Esophagus muscularis mucosa (tissue), 4 donors: ENCODE measurements at places on chromosomes 2 and 18. TPM values are rescaled to one million over a fixed set of nuclear protein-coding genes. Genes with fewer than 3 reads are reported as not detected.

SPDYA gene
- total RNA-seq, result 0.58 TPM

DNA sequence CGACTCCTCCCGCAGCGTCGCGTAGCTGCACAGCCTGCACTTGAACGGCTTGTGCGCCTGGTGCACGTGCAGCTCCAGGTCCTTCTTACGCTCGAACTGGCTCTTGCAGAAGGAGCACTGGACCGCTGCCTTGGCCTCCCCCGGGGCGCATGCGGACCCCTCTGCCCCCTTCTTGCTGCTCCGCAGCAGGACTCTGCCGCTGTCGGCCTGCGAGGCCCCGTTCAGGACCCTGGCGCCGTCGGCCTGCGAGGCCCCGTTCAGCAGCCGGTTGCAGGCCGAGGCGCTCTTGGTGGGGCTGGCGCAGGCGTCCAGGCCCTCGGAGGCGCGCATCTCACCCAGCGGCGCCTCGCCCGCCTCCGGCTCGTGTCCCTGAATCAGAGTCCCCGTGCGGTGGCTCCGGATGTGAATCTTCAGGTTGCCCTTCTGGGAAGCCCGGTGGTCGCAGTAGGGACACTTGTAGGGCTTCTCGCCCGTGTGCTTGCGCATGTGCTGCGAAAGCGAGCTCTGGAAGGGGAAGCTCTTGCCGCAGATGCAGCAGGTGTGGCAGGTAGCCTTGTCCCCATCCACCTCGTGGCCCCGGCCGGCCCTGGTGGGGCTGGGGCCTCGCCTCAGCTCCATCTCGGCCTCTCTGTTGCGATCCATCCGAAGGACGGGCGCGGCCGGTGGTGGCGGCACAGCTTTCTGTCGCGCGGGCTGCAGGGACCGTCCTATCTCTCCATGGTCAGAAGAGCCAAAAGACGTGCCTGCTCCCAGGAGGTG, 52.5 kb downstream of the ZNF516 start:
- no peak overlapping the region for H3K27ac ChIP-seq
- H3K27me3 ChIP-seq, result no peaks in the 10 kb centered on the region
- DNase-seq, result no peak
- H3K4me3 ChIP-seq, result no peak overlapping the region
- peaks cover 34% of the 10 kb centered on the region for H3K36me3 ChIP-seq
- peaks cover 27% of the 10 kb centered on the region for H3K4me1 ChIP-seq

DNA sequence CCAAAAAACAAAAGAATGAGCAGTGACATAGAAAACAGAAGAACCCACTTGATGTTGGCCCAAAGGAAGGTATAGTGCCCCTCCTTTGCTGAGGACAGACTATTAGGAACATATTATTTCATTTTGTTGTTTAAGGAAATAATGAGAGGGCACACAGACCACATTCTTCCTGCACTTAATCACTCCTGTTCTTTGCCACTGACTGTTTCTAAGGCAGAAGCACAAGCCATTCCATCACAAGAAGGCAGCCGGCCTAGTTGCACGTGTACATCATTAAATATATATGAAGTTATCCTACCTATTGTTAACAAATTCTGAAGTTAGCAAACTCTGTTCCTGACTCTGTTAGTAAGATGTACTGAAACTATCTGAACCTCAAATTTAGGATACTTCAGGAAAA, 110.0 kb downstream of the LNPK start:
- no peaks in the 10 kb centered on the region for H3K36me3 ChIP-seq
- no peak overlapping the region for H3K4me3 ChIP-seq
- DNase-seq, result no peak
- H3K27me3 ChIP-seq, result no peaks in the 10 kb centered on the region

DNA sequence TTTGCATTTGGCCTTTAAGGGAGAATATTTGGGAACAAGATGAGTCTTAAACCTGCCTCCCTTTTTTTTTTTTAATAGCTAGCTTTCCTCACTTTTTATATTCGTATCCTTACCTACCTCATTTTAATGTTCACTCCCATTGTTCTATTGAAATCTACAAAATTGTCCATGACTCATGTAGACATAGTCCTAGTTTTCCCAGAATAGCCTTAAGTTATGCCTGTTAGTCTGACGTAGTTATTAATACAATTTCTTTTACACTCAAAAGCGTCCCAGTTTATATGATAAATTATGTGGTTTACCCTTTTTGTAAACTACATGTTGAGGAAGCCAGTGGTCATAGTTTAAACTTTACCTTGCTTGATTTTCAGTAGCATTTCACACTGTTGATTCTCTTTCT, 73.4 kb downstream of the UBR3 start:
- H3K36me3 ChIP-seq, result peaks cover 49% of the 10 kb centered on the region
- no peak for DNase-seq
- no peak overlapping the region for H3K27ac ChIP-seq
- no peak overlapping the region for H3K4me3 ChIP-seq
- no peaks in the 10 kb centered on the region for H3K27me3 ChIP-seq

DNA sequence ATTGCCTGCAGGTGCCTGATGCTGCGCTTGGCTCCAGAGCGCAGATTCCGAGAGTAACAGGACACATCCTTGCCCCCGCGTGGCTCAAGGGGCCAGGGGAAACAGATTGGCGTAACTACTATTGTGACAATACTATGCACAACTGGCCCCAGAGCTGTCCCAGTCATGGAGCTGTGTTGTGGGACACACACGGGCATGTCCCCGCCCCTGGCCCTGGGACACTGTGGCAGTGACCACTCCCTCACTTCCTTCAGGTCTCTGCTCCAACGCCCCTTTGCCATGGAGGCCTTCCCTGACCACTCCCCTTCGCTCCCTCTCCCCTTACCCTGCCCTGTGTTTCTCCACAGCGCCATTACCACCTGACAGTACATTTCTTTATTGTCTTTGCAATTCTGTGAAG, 132.1 kb downstream of the SMAD2 start:
- no peaks in the 10 kb centered on the region for H3K27me3 ChIP-seq
- H3K4me3 ChIP-seq, result no peak overlapping the region
- H3K36me3 ChIP-seq, result no peaks in the 10 kb centered on the region
- peaks cover 10% of the 10 kb centered on the region for H3K4me1 ChIP-seq
- H3K27ac ChIP-seq, result no peak overlapping the region

GRCh38 chr2:96602330-96602823, 35.7 kb downstream of the KANSL3 start:
- H3K36me3 ChIP-seq, result peaks cover 99% of the 10 kb centered on the region
- no peaks in the 10 kb centered on the region for H3K27me3 ChIP-seq
- H3K4me3 ChIP-seq, result no peak overlapping the region
- H3K27ac ChIP-seq, result no peak overlapping the region
- peaks cover 14% of the 10 kb centered on the region for H3K4me1 ChIP-seq
- DNase-seq, result no peak

DNA sequence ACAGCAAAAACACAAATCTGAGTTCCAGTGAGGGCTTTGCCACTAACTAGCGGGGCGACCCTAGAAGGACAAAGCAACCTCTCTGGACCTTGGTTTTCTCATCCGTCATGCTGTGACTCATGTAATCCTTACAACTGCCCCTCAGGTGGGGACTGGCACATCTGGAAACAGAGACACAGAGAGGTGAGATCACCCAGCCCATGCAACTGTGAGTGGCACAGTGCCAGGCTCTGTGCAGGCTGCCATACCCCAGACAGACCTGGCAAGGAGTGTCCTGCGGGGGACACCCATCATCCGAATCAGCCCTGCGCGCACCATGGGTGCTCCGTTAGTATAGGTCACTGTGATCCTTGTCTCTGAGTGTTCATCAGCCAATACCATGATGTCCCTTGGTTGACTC, 198.3 kb downstream of the SMAD7 start:
- H3K4me3 ChIP-seq, result no peak overlapping the region
- H3K36me3 ChIP-seq, result no peaks in the 10 kb centered on the region
- H3K27me3 ChIP-seq, result no peaks in the 10 kb centered on the region
- H3K27ac ChIP-seq, result peak overlapping the region; percentile 74
- DNase-seq, result no peak
- H3K4me1 ChIP-seq, result peaks cover 53% of the 10 kb centered on the region

PDE1A gene
- total RNA-seq, result 10.5 TPM

GRCh38 chr2:150374492-150374891, 113.0 kb downstream of the RND3 start:
- H3K36me3 ChIP-seq, result no peaks in the 10 kb centered on the region
- H3K4me1 ChIP-seq, result no peaks in the 10 kb centered on the region
- no peak overlapping the region for H3K4me3 ChIP-seq
- H3K27ac ChIP-seq, result no peak overlapping the region

DNA sequence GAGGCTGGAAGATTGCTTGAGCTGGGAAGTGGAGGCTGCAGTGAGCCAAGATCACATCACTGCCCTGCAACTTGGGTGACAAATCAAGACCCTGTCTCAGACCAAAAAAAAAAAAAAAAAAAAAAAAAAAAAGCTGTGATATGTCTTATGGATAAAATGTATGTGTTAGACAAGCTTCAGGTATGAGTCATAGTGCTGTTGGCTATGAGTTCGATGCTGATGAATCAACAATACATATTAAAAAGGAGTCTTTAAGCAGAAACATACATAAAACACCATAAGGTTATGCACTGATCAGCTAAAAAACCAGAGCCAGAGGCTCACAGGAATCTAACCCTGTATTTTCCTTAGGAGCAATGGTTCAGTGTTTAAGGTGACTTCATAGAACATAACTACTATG, 332.3 kb downstream of the NCKAP5 start:
- peaks cover 6% of the 10 kb centered on the region for H3K4me1 ChIP-seq
- no peak for DNase-seq
- H3K27me3 ChIP-seq, result no peaks in the 10 kb centered on the region
- H3K27ac ChIP-seq, result no peak overlapping the region
- H3K36me3 ChIP-seq, result no peaks in the 10 kb centered on the region
- H3K4me3 ChIP-seq, result no peak overlapping the region

DNA sequence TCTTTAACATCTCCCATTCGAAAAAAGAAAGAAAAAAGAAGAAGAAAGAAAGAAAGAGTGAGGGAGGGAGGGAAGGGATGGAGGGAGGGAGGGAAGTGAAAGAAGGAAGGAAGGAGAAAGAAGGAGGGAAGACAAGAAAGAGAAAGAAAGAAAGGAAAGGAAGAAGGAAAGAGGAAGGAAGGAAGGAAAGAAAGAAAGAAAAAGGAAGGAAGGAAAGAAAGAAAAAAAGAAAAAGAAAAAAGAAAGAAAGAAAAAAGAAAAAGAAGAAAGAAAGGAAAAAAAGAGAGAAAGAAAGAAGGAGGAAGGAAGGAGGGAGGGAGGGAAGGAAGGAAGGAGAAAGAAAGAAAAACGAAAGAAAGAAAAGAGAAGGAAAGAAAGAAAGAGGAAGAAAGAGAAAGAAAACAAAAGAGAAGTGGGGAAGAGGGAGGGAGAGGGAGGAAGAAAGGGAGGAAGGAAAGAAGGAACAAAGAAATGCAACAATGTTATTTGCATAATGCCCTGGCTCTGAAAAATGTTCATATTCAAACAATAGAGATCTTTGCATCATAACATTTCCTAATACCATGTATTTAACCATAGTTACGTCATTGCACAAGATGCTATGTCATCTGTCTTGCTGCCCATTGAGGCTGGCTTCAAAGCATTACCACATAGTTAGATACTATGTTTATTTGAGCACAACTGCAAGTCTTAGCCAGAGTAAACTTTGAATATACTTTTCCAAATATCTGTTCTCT, 550.6 kb downstream of the DSC3 start:
- no peak overlapping the region for H3K27ac ChIP-seq
- H3K36me3 ChIP-seq, result no peaks in the 10 kb centered on the region
- no peak overlapping the region for H3K4me3 ChIP-seq
- no peaks in the 10 kb centered on the region for H3K4me1 ChIP-seq
- DNase-seq, result no peak

DNA sequence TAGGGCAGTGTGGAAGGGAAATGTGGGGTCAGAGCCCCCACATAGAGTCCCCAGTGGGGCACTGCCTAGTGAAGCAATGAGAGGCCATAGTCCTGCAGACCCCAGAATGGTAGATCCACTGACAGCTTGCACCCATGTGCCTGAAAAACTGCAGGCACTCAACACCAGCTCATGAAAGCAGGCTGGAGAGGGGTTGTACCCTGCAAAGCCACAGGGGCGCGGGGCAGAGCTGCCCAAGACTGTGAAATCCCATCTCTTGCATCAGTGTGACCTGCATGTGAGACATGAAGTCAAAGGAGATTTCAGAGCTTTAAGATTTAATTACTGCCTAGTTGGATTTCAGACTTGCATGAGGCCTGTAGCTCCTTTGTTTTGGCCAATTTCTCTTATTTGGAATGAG, 224.0 kb downstream of the TXNL1 start:
- no peaks in the 10 kb centered on the region for H3K27me3 ChIP-seq
- no peak for DNase-seq
- H3K36me3 ChIP-seq, result no peaks in the 10 kb centered on the region
- no peaks in the 10 kb centered on the region for H3K4me1 ChIP-seq

DNA sequence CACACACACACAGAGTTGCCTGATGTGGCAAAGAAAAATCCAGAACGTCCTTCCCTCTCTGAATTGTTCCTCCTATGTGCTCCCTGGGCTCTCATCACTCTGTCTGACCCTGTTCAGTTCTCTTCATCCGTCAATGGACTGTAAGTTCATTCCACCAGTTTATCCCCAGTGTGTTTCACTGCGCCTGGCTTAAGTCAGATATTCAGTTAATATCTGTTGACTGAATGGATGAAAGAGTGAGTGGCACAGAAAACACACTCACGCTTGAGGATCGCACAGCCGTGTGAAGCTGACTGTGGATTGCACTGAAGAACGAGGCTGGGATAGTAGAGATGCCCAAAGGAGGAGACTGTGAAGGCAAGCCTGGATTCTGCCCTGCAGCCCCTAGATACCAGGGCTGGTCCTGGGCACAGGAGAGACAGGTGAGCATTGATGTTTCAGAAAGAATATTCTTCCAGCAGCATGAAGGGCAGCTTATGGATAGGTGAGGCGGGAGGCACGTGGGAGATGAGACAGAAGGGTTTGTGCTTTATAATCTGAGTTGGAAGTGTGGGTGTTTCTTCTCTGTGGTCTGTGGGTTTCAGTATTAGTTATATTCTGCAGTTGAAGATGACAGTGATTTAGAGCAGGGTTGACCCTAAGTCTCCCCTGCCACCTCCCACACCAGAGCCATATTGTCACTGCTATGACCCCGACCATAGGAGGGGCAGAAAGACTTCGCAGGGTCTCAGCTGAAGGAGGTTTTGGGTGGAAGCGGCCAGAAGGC, 129.9 kb downstream of the SOCS6 start:
- no peaks in the 10 kb centered on the region for H3K36me3 ChIP-seq
- DNase-seq, result no peak
- H3K4me3 ChIP-seq, result no peak overlapping the region

- no peak for DNase-seq
- no peaks in the 10 kb centered on the region for H3K4me1 ChIP-seq
- no peaks in the 10 kb centered on the region for H3K36me3 ChIP-seq
- no peak overlapping the region for H3K27ac ChIP-seq
- H3K4me3 ChIP-seq, result no peak overlapping the region
- H3K27me3 ChIP-seq, result no peaks in the 10 kb centered on the region
These were observed 14.0 kb upstream of the NEUROD1 start for GRCh38 chr2:181694271-181694670.

DNA sequence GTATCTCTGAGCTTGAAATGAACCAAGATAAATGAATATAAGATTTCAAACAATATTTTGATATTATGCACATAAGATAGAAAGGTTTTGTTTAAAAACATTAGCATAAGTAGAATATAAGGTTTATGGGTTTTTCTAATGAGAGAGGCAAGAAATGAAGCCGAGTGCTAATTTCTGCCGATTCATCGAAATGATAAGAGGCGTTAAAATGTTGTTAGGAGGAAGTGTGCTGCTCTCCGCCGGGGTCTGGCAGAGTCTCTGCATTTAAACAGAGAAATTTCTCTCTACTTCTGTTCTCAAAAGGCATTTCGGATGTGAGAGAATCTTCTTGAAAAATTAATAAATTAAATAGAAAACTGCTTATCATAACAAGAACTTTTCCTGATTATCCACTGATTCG, 83.6 kb downstream of the MRPS9 start:
- peaks cover 17% of the 10 kb centered on the region for H3K27me3 ChIP-seq
- H3K27ac ChIP-seq, result no peak overlapping the region
- no peak for DNase-seq
- H3K36me3 ChIP-seq, result no peaks in the 10 kb centered on the region
- H3K4me1 ChIP-seq, result peaks cover 4% of the 10 kb centered on the region

FIGN gene
- total RNA-seq, result 5.8 TPM
